ENCODE measurements at places on chromosomes 5 and 9.

DNA sequence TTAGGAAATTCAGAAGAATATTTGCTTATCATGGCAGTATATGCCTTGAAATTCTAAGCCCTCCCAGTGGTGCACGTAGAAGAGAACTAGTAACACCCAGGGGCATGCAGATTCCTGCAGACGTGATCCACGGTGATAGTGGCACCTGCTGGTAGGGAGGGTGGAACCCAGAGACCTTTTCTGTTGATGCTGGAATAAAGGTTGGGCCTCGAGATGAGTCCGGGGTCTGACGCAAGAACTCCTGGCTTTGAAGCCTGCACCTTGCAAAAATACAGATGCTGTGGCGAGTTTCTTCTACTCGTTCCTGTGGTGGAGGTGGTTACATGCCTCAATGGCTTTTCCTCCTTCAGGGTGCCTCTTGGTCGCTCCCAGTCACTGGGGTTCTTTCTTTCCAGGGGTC, 39.5 kb upstream of the PHF2 start:
- no peak for DNase-seq

- DNase-seq, result peak; percentile 29
Observed at GRCh38 chr5:13866792-13867191, 77.7 kb downstream of the DNAH5 start.

DNA sequence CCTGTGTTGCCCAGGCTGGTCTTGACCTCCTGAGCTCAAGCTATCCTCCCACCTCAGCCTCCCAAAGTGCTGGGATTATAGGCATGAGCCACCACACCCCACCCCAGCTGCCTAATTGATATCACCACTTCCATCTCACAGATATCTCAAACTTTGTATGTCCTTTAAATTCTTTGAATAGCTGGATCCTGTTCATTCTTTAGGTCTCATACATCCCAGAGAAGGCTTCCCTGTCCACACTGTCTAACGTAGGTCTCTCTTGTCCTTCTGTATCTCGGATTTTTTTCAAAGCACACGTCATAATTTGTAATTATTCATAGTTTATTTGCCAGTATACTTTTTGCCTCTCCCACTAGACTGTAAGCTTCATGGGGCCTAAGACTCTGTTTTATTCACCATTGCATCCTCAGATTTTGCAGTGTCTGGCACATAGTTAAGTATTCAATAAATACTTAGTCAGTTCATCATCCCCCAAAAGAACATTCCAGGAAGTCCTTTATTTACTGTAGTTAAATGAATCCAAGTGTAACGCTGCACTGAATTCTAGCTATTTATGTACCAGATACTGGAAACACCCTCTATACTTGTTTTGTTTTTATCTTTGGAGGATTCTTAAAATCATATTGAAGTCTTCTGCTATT, 10.5 kb downstream of the ARSK start:
- no peak for DNase-seq

DNA sequence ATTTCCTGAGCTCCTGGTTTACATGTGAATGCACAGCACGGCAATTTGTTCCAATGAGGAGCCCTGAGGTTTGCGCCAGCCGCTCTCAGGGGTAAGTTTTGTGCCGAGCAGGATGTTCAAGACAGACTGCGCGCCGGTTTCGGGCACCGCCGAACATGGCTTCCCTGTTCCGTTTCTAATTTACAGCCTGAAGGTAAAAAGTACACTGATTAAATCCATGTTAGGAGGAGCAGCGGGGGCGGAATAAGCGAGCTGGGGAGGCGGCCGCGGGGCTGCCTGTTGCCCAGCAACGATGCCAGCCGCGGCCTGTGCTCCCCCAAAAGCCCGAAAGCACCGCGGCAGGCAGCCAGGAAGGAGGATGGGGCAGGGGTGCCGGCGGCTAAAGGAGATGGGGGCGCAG, 6.4 kb downstream of the SOWAHA start:
- no peak for DNase-seq

DNA sequence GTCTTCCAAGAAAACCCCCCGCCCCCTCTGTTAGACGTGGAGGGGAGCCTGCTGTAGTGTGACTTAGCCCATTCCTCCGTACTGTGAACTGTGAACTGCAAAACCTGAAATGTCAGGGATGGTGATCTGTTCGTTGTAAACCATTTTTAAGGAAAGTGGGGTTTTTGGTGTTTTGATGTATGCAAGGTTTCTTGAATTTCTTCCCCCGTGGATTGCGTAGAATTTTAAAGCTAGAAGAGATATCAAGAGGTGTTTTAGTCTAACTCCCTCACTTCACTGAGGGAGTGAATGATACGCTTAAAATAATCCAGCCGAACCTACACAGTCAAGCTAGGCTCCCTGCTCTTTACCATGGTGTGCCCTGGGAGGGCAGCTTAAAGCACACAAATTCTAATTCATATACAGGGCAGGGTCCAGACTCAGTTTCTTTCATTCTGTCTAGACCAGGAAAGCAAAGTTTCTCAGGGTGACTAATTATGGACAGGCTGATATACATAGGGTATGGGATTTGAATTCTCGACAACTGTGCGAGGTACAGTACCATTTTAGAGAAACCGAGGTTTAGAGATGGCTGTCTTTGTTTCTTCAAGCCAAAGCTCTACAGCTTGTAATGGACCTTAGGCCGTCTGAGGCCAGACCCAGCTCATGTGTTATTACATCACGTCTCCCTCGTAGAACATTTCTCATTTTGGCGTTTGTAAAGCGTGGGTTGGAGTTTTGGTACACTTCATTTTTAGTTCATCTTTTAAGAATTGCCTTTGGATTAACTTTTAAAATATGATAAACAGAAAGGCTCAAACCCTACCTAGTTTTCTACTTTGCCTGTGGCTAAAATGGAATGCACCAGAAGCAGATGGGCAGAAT, 2.7 kb downstream of the PTGER4 start:
- no peak for DNase-seq

DNA sequence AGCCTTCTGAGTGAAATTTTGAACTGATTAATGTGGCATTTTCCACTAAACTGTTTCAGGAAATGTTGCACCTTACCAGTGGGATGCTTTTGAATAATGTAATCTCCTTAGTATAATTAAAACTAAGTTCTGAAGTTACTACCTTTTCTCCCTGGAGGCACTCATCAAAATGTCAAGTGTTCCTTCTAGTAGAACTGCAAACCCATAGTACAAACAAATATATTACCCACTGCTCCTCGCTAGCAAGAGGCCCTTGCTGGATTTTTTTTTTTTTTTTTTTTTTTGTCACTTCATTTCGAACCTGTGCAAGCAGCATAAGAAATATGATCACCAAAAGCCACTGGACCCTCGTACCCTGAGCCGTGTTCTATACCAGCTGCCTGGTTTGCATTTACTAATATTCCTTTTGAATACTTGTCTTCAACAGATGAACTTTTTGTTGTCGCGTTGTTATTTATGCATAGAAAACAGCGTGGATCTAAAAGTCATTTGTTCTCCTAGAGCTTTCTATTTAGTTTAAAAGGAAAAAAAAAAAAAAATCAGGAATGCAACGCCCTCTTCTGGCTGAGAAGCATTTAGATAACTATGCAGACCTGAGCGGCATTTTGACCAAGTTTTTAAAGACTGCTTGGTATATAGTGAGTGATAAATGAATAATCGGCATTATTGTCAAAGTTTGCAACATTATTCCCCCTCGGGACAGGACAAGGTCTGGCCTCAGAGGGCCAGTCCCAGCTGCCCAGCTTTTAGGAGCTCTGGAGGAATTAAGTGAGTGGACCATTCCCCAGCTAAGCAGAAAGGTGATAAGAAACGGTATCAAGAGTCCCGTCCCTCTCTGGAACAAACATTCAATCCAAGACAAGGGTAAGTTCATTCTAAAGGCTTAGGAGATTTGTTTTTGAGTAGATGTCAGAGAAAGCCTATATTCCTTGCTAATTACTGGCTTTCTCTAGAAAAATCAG, 162.5 kb upstream of the KIF2A start:
- DNase-seq, result peak; percentile 72

GRCh38 chr9:20962536-20963225, 68.8 kb downstream of the HACD4 start:
- no peak for DNase-seq

- peak; percentile 66 for DNase-seq
Observed at GRCh38 chr9:109355564-109356297, 34.9 kb upstream of the EPB41L4B start.
